Metanephros (tissue), 2 donors: ENCODE measurements at places on chromosomes 6 and 20. TPM values are rescaled to one million over a fixed set of nuclear protein-coding genes. Genes with fewer than 3 reads are reported as not detected.

OR2J3 gene
- total RNA-seq, result not detected

TRIM38 gene
- total RNA-seq, result 12.7 TPM

ANKEF1 gene
- 5.6 TPM for total RNA-seq

C6orf141 gene
- total RNA-seq, result 0.99 TPM

MAP7 gene
- 15.8 TPM for total RNA-seq

MSH5 gene
- 18.9 TPM for total RNA-seq

ZSCAN23 gene
- 13.2 TPM for total RNA-seq

TENT5A gene
- 13.5 TPM for total RNA-seq

GMDS gene
- 24.1 TPM for total RNA-seq
